Left cardiac atrium (tissue), 4 donors: ENCODE measurements at places on chromosomes 7 and 10. TPM values are rescaled to one million over a fixed set of nuclear protein-coding genes. Genes with fewer than 3 reads are reported as not detected.

DNA sequence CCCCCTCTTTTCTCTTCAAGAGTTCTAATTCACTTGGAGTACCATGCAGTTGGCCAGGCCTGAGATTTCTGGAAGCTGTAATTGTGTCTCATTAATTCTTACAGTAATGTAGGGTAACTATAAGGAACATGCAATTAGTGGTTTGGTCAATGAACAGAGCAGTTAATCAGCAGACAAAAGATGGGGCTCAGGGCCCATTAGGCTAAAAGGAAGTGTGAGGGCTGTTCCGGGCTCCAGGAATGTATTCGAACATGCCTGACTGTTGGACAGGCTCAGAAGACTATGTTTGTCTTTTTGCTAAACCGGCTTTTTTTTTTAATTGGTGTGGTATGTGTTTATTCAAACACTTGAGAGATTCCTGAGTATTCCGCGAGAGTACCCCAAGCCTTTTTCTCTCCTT, 42.5 kb upstream of the FZD8 start:
- no peak for DNase-seq

DNA sequence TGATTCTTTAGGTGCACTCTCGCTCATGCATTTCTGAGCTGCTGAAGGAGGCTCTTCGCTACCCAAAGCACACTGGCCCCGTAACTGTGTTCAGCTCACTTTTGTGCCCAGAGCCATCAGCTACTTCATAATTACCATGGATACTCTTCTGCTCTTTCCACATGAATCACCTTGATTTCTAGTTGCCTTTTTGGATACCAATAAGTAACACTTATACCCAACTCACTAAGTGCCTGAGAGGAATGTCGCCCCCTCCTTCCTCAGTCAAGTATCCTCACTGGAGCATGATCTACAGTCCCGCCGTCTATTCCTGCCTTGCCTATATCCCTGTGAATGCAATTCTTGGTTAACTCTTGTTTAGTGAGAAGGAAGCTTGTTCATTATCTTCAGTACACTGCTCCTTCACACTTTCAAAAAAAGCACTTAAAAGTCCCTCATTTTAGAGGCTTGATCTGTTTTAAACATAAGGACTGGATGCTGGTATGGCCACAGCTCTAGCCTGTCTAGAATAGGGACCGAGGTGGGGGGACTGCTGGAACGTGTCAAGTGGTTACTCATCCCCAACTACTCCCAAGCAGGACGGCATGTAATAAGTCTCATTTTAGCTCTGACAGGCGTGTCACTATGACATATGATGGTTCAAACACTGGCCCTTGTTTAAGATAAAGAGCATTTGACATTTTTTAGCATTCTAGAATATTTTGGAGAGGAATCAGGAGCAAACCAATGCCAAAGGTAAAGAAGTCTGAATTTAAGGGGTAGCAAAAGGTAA, 23.7 kb downstream of the SVIL start:
- no peak for DNase-seq

- peak; percentile 74 for DNase-seq
Measured at GRCh38 chr10:93816123-93816747, 58.5 kb downstream of the LGI1 start.

- DNase-seq, result no peak
Measured at GRCh38 chr7:4837041-4837802, 24.6 kb downstream of the PAPOLB start.

GRCh38 chr10:75402486-75403143, 1.1 kb upstream of the ZNF503 start:
- DNase-seq, result peak; percentile 48

DNA sequence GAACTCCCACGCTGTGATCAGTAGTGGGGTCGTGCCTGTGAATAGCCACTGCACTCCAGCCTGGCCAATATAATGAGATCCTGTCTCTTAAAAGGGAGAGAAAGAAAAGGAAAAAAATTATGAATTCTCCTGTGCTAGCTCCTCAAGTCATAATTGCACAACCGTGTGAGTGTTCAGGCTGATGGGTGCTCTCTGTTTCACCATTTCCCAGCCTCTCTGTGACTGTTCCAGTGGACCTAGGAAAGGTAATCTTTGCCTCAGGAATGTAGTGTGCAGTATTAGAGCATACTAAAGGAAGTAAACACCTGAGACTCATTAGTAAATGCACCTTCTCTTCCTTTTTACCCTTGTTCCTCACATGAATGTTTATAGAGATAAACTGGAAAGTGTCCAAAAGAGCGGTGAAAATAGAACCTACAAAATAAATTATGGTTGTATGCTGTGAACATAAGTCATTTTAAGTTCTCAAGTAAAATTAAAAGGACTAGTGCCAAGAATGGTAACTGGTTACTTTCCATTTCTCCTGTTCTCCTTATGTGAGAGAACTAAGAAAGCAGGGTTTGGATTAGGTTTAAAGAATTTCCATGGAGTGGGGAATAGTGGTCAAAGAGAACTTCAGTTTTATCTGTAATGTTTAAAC, 42.7 kb downstream of the INPP5F start:
- no peak for DNase-seq

DNA sequence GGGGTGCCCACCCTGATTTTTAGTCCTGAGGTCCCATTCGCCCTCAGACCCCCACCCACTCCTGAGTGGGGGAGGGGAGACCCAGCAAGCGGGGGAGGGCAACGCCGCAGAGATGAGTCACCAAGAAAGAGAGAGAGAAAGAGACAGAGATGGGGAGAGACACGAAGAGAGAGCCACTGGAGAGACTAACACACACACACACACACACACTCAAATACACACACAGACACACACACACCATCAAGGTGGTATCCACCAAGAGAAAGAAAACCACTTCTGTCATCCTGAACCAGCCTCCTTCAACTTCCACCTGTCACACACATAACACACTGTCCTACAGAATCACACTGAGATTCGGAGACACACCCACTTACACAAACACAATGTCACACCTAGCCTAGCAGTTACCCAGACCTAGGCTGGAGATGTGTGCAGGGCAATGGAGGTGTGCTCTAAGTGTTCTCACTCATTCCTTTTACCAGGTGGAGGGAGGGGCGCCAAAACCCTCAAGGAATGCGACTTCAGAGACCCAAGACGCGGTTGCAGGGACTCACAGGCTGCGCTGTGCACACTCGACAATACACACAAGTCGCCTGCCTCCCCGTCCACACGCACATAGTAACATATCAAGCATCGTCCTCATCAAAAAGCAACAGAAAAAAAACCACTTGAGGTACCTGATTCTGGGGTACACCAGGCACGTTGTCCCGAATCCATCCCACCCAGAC, 3.9 kb upstream of the VGF start:
- no peak for DNase-seq

The MET gene
- total RNA-seq, result 15.7 TPM

The SLC26A5 gene
- not detected for total RNA-seq

The MPP7 gene
- 9.7 TPM for total RNA-seq

The TRIM74 gene
- not detected for total RNA-seq
